ENCODE measurements at places on chromosomes 16 and 17.

DNA sequence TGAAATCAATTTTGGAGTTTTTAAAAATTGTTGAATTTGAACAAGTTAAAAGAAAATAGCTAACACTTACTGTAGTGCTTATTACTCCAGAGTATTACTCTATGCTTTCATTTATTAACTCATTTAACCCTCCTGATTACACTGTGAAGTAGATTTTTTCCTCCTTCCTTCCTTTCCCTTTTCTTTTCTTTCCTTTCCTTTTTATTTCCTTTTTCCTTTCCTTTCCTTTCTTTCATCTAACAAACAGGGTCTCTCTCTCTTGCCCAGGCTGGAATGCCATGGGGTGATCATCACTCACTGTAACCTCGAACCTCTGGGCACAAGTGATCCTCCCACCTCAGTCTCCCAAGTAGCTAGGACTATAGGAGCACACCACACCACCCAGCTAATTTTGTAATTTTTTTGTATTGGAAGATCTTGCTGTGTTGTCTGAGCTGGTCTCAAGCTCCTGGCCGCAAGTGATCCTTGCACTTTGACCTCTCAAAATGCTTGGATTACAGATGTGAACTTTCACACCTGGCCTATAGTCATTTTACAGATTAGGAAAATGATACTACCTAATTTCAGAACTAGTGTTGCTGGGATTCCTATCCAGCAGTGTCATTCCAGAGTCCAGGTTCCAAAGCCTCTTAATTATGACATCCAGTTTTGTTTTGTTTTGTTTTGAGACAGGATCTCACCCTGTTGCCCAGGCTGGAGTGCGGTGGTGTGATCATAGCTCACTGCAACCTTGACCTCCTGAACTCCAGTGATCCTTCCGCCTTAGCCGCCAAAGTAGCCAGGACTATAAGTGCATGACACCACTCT lies 59.9 kb downstream of the TAOK1 start:
- DNase-seq: no peak

DNA sequence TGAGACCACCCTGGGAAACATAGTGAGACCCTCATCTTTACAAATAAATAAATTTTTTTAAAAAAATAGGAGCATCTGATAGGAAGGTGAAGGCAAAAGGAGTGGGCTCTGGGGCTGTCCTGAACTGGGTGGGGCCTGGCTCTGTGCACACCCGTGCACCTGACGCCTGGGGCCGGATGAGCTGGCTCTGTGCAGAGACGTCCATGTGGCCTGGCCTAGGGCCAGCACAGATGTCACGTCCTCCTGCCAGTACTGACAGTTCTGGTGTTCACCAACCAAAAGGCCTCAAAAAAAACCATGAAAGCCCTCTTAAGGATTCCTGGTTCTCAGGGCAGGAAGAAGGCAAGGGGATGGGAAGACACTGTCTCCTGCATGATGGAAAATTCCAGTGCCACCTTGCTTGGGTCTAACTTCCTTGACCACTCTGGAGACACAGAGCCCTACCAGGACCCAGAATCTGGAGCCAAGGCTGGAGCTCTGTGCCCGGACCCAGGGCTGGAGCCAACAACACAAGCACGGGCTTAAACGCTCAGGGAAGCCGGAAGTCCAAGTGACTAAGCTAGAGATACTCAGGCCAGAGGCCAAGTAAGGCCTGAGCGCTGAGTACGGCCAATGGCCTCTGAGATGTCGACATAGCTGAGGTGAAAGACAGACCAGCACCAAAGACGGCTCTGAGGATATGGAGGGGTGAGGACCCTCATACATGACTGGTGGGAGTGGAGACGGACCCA lies 32.9 kb downstream of the COPRS start:
- DNase-seq: no peak

DNA sequence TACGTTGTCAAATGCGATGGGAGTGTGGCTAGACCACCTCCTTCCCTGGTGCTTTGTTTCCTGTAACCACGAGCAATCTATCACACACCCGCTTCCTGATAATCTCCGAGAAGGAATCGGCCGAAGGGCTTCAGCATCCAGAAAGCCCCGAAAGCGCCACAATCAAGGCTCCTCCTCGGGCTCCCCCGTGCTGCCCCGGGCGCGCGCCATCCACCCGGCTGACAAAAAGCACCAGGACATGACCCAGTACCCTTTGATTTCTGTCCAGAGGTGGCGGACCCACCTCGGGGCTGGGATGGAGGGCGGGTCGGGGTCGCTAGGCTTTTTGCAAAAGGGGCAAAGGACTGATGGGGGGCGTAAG lies 743 bp upstream of the ARMC7 start:
- DNase-seq: no peak

- no peak for DNase-seq
Observed at GRCh38 chr16:9056061-9056460, 35.4 kb upstream of the HAPSTR1 start.

GRCh38 chr16:48102083-48103008 lies 53.4 kb downstream of the ABCC12 start:
- no peak for DNase-seq

GRCh38 chr16:56591377-56592060 lies 2.2 kb downstream of the MT3 start:
- DNase-seq: no peak

DNA sequence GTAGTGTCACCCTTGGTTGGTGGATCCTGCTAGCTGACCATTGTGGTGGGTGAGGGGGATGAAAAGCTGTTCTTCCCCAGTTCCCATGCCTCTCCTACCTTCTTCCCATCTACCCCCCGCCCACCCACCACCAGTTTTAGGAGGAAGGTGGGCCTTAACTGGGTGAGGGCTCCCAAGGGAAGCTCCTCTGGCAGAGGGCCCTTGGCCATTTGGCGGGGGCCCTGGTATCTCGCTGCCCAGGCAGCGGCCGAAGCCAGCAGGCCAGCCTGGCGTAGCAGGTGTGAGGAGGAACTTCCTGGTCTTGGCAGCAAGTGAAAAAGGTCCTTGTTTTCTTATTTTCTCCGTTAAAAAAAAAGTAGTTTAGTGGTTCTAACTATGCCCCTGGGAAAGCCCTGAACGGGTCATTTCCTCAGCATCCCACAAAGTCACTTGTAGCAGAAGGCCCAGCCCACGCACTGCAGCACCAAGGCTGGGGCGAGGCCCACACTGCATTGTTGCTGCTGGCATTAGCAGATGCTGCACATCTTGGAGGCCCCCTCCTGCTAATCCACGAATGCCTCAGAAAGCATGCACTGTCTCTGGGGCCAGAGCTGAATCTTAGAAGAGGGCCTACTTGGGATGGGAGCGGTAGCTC lies 72.5 kb downstream of the MPRIP start:
- DNase-seq: no peak

DNA sequence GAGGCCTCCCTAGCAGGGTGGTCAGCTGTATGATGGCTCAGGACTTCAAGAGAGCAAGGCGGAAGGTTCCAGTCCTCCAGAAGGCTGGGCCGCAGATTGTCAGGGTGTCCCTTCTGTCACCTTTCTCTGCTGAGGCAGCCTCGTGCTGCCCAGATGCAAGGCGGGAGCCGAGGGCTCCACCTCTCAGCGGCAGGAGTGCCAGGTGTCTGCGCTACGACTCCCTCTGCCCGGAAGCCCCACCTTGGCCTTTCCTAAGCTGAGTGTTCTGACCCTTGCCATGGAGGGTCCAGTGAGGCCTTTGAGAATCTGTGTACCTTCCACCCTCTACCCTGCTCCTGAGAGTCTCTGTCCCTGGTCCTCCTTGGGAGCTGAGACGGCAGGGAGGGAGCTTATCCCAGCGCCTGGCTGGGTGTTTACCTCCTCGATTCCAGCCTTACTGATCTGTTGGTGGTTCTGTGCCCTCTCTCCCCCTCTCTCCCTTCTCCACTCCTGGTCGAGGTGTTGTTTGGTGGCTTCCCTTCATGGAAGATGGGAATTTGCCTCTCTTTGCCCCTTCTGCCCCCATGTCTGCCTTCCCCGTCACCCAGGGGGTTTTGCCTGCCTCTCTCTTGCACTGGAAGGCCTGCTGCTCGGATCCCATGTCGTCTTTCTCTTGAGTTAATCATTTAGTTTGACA lies 2.2 kb upstream of the ZNF750 start:
- DNase-seq: no peak

- no peak for DNase-seq
Observed at GRCh38 chr17:83183145-83183948, 103.9 kb downstream of the METRNL start.

DNA sequence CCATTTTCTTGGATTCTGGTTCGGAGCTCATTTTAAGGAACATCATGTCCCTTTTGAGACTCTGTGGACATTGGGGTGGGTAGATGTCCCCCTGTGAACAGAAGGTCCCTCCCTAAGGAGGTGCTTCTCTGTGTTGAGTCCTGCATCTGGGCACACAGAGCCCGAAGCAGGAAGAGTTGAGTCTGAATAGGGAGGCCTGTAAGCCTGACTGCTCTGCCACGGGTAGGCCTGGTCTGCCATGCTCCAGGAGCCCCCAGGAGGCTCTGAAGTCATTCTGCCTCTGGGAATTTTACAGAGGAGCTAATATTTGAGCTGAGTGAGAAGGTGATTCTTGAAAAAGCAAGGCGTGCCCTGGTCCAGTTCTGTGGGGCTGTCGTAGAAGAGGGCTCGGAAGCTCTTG lies 50.6 kb downstream of the TENT4B start:
- DNase-seq: no peak

GRCh38 chr17:76582660-76583059 lies 3.0 kb downstream of the ST6GALNAC2 start:
- no peak for DNase-seq

GRCh38 chr17:43823350-43824084 lies 9.4 kb downstream of the MPP3 start:
- DNase-seq: no peak

DNA sequence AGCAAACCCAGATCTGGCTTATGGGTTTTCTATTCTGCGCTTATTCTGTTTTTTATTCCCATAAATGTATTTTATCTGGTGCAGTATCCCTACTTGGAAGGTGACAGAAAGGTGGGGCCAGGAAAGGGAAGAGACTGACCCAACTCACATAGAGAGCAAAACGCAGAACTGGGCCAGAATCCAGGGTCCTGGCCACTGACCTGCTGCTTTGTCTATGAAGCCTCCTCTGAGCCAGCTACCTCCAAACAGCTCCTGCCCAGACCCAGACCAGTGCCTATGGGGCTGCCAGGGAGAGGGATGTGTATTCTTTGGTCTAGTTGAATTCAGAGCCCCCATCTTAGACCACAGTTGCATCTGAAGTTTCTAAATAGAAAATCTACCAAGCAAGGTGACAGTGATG lies 36.4 kb upstream of the CES5A start:
- DNase-seq: no peak

GRCh38 chr17:7129311-7129710 lies 14.7 kb upstream of the ASGR2 start:
- DNase-seq: no peak

- peak; percentile 39 for DNase-seq
Observed at GRCh38 chr16:51148678-51149228, 2.3 kb downstream of the SALL1 start.

GRCh38 chr16:49150341-49150740 lies 131.3 kb downstream of the CBLN1 start:
- no peak for DNase-seq

GRCh38 chr16:85326113-85326793 lies 214.0 kb upstream of the CIBAR2 start:
- DNase-seq: no peak

GRCh38 chr16:89909777-89910716 lies 8.6 kb upstream of the MC1R start:
- peak; percentile 88 for DNase-seq

DNA sequence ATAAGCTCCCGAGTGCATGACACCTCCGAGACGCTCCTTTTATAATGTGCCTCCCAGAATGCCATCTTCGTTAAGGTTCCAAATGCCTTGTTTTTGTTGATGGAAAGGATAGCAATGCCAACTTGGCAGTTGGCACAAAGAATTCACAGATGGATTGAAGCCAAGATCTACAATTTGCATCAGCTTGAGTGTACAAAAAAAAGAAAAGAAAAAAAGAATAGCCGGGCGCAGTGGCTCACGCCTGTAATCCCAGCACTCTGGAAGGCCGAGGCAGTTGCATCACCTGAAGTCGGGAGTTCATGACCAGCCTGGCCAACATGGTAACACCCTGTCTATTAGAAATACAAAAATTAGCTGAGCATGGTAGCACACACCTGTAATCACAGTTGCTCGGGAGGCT lies 7.6 kb downstream of the TBC1D16 start:
- no peak for DNase-seq

DNA sequence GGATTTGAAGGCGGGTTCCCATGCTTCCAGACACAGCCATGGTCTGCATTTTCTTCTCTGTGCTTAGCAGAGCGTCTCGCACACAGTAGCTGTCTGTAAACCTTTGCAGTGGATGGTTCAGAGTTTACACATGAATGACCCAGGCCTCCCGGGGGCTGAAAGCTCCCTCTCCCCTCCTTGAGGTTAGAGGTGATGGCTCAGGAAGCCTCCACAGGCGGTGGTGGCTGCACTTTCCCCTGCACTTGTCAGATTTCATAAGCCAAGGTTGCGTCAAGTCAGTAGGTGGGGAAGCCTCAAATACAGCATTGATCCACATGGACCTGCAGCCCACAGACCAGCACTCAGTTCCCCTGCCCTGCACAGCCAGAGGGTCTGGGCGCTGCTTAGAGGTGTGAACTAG lies 211.9 kb downstream of the KATNIP start:
- DNase-seq: no peak

GRCh38 chr17:48037036-48037837 lies at the start of gene COPZ2:
TSS of gene COPZ2 (minus strand) at chr17:48037797. CDS start at chr17:48037777, 20 bp downstream.
- DNase-seq: peak; percentile 72

DNA sequence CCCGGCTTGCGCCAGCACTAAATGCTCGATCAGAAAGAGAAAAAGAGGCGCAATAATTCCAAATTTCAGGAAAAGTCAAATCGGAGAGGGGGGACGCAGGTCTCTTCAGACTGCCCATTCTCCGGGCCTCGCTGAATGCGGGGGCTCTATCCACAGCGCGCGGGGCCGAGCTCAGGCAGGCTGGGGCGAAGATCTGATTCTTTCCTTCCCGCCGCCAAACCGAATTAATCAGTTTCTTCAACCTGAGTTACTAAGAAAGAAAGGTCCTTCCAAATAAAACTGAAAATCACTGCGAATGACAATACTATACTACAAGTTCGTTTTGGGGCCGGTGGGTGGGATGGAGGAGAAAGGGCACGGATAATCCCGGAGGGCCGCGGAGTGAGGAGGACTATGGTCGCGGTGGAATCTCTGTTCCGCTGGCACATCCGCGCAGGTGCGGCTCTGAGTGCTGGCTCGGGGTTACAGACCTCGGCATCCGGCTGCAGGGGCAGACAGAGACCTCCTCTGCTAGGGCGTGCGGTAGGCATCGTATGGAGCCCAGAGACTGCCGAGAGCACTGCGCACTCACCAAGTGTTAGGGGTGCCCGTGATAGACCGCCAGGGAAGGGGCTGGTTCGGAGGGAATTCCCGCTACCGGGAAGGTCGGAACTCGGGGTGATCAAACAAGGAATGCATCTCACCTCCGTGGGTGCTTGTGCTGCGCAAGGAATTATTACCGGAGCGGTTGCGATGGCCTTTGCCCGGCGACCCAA lies 4.0 kb upstream of the DLX4 start:
- no peak for DNase-seq

DNA sequence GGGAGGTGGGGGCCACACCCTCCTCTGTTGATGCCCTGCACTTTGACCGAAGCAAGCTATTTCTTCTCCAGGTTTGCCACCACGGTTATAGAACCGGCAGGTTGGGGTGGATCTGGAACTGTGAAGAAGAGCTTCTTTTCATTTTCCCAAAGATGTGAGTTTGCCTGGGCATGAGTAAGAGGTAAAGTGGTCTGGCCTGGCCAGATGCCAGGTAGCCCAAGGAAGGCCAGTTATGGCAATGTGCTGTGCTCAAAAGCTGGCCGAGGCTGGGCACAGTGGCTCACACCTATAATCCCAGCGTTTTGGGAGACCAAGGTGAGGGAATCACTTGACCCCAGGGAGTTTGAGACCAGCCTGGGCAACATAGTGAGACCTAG lies 18.7 kb downstream of the ATP6V0D1 start:
- DNase-seq: no peak
